ENCODE measurements at places on chromosomes 6 and 20.

DNA sequence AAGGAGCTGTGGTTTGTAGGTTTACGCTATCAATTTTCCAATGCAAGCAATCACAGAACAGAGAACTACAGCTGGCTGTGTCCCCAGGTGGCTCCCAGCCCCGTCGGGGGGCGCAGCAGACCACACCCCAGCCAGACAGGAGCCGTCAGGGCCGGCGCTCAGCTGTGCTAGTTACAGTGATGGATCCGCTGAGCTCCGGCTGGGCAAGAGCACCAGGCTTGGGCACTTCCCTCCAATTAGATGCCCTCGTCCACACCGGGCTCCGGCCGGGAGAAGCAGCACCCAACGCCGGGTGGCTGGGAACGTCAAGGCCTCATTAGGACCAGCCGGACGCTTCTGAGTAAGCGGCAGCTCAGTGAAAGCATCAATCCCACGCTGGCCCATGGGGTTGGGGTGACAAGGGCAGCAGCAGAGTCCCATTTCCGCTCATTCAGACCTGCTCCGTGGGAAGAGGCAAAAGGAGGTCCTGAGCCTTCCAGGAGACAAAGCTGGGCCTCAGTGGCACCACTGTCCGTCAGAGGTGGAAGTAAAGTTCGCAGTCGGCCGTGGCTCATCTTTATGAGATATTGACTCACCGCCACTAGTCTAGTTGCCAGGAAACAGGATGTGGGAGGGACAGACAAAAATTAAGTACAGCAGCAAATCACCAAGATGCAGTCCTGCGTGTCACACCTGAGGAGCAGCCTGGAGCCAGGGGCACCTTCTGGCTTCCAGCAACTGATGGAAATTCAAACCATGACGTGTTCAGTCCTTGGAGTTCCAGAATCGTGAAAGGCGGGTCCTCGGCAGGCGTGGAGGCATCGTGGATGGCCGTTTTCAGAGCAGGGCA lies 164.1 kb downstream of the TAF4 start:
- DNase-seq = no peak

DNA sequence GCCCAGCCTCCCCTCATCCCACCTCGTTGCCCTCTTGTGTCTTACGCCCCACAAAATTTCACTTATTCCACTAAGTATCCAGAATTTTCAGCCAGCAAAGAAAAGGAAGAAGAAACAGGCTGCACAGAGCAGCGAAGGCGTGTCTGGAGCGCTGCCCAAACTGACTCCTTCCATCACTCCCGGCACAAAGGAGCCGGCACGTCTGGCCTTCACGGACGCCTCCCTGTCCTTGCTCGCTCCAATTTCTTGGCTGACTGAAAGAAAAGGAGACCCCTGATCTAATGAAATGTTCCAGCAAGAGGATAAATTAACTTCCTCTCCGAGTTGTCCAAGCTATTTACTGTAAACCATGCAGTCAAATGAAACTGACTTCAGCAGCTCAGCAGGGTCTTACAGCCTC lies 152.3 kb upstream of the CDH4 start:
- DNase-seq = no peak

- no peak for DNase-seq
These were observed 11.0 kb downstream of the SMPDL3A start for GRCh38 chr6:122799916-122800686.

DNA sequence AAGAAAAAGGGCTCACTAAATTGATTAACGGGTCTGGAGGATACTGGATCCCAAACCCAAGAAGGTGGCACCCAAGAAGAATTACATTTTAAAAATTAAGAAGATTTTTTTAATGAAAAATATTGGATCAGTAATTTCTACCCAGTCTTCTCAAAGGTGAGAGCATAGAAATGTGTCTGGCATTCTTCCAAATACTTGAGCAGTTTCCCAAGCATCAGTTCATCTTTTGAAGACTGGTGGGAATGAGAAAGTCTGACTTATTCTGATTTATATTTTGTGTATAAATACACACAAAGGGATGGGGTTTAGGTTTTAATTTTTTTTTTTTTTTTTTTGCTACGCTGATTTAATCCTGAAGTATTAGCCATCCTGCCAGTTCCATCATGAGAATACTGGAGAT lies 3.3 kb downstream of the MGME1 start:
- no peak for DNase-seq

- no peak for DNase-seq
These were observed 607.3 kb upstream of the CITED2 start for GRCh38 chr6:139981768-139982181.

DNA sequence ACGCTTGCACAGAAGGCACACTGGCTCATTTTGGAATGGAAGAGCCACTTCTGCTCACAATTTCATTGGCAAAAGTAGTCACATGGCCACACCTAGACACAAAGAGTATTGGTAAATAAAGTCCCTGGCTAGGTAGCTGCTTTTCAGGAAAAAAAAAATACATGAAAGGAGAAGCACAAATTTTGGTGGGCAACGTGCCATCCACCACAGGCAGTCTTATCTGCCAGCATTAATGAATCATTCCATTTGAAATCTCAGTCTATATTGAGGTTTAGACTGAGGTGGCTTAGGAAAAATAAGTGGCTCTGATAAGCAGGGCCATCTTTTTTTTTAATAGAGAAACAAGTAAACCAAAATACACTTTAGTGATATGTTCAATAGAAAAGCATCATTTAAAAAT lies 44.3 kb downstream of the ADGRB3 start:
- no peak for DNase-seq

DNA sequence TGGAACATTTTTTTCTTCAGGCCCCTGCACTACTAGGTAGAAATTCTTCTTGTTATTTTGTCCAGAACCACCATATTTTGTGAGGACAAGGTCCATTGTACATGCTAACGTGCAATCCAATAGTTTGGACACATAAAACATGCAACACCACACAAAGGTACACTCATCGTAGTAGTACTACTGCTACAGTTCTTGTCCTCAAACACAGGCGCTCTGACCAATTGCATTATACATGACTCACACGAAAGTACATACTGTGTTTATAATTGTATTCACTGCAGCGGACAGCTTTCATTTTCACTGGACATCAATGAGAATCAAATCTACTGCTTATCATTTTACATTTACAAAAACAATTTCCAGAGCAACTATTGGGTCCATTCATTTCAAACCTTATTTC lies 15.3 kb upstream of the SMLR1 start:
- DNase-seq = no peak

GRCh38 chr6:38112181-38112580 lies 292.7 kb downstream of the ZFAND3 start:
- DNase-seq = no peak

DNA sequence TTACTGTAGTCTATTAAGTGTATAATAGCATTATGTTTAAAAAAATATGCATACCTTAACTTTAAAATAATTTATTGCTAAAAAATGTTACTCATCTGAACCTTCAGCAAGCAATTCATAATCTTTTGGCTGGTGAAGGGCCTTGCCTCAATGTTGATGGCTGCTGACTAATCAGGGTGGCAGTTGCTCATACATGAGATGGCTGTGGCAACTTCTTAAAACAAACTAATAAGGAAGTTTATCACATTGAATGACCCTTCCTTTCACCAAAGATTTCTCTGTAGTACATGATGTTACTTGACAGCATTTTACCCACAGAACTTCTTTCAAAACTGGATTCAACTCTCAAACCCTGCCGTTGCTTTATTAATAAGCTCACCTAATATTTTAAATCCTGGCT lies 84.0 kb downstream of the TASP1 start:
- no peak for DNase-seq

GRCh38 chr6:82951389-82951788 lies 114.3 kb downstream of the UBE3D start:
- DNase-seq = no peak

- peak; percentile 27 for DNase-seq
These were observed 102.1 kb downstream of the FLRT3 start for GRCh38 chr20:14235355-14235754.

GRCh38 chr20:62875419-62876361 lies 14.1 kb upstream of the TCFL5 start:
- peak; percentile 92 for DNase-seq

DNA sequence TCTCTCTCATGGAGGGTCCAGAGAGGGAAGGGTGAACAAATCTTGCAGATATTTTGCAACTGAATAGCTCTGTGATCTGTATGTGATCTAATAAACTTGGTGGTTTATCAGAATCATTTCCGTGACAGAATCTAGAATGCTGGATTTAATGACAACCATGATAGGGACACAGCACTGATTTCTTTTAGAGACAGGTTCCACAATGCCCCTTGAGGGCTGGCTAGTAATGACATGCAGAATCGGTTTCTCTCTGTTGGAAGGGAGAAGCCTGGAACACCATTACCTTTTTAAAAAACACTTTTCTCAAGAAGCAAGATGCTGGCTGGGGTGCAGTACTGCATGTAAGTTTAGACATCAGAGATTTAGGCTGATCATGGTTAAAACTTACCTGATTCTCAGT lies 313.4 kb downstream of the CDH26 start:
- peak; percentile 31 for DNase-seq

- no peak for DNase-seq
These were observed 114.1 kb downstream of the IYD start for GRCh38 chr6:150482883-150483409.

GRCh38 chr6:119065955-119066354 lies 12.5 kb downstream of the FAM184A start:
- DNase-seq = no peak

DNA sequence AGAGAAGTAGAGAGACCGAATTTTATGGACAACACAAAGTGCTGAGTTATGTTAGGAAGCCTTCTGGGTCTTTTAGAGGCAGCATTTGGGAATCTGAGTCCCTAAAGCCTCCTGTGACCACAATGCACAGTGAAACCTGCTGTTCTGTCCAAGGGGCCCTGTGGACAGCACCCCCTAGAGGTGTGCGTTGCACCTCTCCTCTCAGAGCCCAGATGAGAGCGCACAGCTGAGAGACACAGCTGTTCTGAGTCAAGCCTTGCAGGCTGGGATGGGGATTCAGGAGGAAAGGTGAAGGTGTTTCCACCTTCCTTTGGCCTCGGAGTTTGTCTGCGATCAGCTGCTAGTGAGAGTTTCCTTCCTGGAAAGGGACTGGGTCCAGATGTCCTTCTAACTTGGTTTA lies 13.0 kb downstream of the PCK1 start:
- DNase-seq = no peak

- no peak for DNase-seq
These were observed 6.1 kb downstream of the UQCC2 start for GRCh38 chr6:33705268-33705885.

DNA sequence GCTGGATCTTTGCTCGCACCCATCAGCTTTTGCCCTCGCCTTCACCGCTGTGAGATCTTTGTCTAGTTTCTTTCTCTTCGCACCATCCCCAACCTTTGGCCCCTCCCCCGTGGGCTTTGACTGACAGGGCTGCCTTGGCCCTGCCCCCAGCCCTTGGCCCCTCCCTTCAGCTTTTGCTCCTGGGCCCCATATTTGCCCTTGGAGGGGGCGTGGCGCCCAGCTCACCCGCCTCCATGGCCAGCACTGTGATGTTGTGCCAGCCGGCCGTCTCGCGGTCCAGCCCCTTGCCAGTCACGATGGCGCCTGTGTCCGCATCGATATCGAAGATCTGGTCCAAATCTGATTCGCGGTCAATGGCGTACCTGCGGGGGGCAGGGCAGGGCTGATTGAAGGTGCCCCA lies 81.1 kb downstream of the CD40 start:
- DNase-seq = no peak

Data from hepatic stellate cell (primary cell).